ENCODE measurements at places on chromosomes 2 and 18.

DNA sequence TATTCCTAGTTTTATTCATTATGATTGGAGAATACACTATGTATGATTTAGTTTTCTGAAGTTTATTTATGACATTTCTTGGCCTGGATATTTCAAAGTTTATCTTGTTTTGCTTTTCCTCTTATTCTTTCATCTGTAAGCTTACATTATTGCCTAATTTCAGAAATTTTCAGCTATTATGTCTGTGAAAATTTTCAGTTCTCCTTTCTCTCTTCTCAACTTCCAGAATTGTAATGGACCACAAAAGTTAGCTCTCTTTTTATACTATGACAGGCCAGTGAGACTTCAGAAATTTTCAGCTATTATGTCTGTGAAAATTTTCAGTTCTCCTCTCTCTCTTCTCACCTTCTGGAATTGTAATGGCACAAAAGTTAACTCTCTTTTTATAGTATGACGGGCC lies 97.2 kb upstream of the SCN7A start:
- no peak for DNase-seq

DNA sequence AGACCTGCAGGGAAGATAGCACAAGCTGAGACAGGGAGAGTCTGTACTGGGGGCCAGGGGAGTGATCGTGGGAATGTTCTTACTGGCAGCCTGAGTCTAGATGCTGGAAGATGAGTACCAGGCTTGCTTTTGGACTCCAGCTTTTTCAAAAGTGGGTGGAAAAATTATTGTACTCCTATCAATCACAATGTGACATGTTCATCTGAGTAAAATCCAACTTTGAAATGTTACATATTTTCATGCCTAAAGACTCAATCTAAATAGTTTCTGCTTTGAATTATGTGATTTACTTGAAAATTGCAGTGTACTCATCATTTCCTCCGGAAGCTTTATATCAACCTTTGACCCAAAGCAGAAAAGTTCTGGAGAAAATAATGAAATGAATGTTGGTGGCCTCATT lies 49.7 kb upstream of the ST3GAL5 start:
- DNase-seq = no peak

DNA sequence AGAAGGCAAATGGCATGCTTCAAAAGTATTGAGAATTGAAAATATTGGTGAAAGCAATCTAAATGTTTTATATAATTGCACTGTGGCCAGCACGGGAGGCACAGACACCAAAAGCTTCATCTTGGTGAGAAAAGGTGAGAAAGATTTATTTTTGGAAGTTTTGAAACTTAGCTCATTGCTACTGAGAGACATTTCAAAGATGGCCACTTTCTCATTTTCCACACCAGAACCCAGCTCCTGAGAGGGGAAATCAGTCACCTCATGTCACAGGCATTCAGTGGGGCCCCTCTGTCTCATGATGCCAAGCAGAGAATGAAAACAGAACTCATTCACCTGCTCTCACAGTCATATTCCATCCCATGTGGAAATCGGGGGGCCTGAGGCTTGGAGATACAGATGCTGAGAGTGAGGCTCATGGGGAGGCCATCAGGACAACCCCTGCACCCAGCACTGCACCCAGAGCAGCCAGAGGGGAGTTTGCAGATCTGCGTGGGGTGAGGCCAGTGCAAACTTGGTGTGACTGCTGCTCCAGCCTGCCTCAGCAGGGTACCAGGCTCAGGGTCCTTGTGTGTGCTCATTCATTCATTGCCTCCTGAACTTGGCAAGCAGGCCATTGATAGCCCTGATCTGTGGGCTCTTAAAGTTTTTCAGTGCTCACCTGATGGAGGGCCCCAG lies 31.4 kb downstream of the IL18R1 start:
- no peak for DNase-seq

DNA sequence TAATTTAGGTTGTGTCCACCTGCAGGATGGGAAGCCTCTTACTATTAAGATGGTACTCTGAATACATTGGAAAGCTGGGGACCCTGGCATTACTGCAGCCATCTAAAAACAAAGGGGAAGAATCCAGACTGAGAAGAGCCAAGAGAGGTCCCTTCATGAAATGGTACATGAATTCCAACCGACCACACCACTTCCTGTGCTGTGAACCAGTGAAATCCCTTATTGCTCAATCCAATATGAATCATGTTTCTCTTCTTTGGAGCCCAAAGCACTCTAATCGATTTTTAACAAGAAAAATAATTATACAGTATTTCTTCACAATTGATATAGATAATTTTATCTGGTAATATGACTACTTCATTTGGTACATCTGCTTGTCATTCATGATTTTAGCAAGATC lies 479.7 kb upstream of the RAB6C start:
- no peak for DNase-seq

DNA sequence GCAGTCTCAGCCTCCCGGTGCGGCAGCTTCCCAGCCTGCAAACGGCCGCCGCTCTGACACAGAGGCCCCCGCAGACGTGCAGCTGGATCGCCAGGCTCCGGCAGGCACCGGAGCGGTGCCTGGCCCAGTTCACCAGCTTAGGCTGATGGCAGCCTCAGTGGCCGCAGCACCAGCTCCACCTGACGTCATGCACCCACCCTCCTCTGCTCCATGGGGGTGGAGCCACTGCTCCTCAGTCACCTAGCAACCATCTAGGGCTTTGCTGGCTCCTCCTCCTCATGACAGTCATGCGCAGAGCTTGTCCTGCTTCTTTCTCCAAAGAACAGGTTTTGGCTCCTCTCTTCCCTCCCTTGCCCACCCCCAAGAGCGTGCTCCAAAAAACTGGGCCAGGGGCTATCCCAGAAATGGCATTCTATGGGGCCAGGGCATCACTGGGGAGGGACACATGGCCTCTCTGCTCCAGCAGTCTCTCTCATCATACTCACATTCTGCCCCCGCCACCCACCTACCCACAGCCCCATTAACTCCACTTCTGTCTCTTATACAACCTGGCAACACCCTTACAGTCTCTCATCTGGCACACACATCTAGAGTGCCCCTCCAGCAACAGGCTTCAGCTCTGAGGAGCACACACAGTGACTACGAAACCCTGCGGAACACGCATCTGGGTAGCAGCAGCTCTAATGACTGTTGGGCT lies 5.5 kb downstream of the DCTN1 start:
- DNase-seq = peak; percentile 78

- no peak for DNase-seq
These were observed 91.1 kb upstream of the NDUFV2 start for GRCh38 chr18:9011431-9011830.

- no peak for DNase-seq
These were observed 34.0 kb upstream of the IL37 start for GRCh38 chr2:112876971-112877361.
